ENCODE measurements at places on chromosomes 6 and 20. TPM values are rescaled to one million over a fixed set of nuclear protein-coding genes. Genes with fewer than 3 reads are reported as not detected.

The BNIP5 gene
- not detected for total RNA-seq

The CSNK2A1 gene
- 599 TPM for total RNA-seq

The RNF217 gene
- 13.2 TPM for total RNA-seq

The MOG gene
- not detected for total RNA-seq

The SLC17A2 gene
- total RNA-seq, result not detected

- H3K27ac ChIP-seq, result no peak overlapping the region
- DNase-seq, result no peak
- H3K27me3 ChIP-seq, result no peaks in the 10 kb centered on the region
- no peak overlapping the region for H3K4me3 ChIP-seq
These were observed 401.2 kb downstream of the THBS2 start for GRCh38 chr6:168852376-168852884.

- peak overlapping the region; percentile 81 for H3K27ac ChIP-seq
- H3K27me3 ChIP-seq, result no peaks in the 10 kb centered on the region
- peak overlapping the region; percentile 83 for H3K4me3 ChIP-seq
- no peaks in the 10 kb centered on the region for H3K36me3 ChIP-seq
These were observed 1.1 kb downstream of the AMD1 start for GRCh38 chr6:110875548-110876169.

DNA sequence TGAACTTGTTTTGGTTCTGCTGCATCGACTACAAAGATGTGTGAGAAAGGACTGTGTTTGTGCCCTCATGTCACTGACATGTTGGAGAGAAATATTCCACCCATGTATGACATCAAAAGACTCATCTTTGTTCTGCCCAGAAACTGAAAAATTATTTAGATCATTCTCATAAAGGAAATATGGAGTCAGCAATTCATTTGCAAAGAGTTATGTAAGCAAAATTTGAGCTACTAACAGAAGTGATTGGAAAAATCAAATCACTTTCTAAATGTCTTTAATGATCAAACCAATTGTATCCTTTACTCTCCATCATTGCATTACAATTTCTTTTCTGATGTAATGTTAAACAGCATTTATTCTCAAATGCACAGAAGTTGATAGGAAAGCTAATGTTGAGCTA lies 19.3 kb downstream of the ADAT2 start:
- H3K4me1 ChIP-seq, result no peaks in the 10 kb centered on the region
- no peaks in the 10 kb centered on the region for H3K27me3 ChIP-seq
- no peak overlapping the region for H3K4me3 ChIP-seq
- no peak overlapping the region for H3K27ac ChIP-seq
- no peaks in the 10 kb centered on the region for H3K36me3 ChIP-seq

DNA sequence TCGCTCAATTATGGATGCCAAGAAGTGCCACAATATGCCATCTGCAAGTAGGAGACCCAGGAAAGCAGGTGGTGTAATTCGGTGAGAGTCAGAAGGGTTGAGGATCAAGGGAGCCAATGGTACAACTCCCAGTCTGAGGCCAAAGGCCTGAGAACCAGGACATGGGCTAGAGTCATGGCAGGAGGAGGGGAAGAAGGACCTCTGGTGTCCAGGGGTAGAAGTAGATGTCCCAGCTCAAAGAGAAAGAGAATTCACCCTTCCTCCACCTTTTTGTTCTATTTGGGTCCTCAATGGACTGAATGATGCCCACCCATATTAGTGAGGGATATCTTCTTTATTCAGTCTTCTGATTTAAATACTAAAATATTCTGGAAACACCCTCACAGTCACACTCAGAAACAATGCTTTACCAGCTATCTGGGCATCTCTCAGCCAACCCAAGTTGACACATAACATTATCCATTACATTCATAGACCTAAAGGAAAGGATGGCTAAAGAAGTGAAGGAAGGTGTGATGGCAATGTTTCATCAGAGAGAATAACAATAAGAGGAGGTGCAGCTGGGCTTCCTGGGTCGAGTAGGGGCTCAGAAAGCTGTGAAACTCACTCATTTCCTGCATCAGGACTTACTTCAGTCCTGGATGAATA lies 21.2 kb upstream of the HLA-DQA1 start:
- H3K36me3 ChIP-seq, result no peaks in the 10 kb centered on the region
- H3K4me1 ChIP-seq, result no peaks in the 10 kb centered on the region
- DNase-seq, result no peak
- no peak overlapping the region for H3K27ac ChIP-seq
- no peak overlapping the region for H3K4me3 ChIP-seq
- no peaks in the 10 kb centered on the region for H3K27me3 ChIP-seq

- H3K27me3 ChIP-seq, result no peaks in the 10 kb centered on the region
- no peak overlapping the region for H3K4me3 ChIP-seq
- peaks cover 9% of the 10 kb centered on the region for H3K4me1 ChIP-seq
- no peak overlapping the region for H3K27ac ChIP-seq
- DNase-seq, result no peak
These were observed 25.9 kb downstream of the SHLD1 start for GRCh38 chr20:5776077-5776476.

DNA sequence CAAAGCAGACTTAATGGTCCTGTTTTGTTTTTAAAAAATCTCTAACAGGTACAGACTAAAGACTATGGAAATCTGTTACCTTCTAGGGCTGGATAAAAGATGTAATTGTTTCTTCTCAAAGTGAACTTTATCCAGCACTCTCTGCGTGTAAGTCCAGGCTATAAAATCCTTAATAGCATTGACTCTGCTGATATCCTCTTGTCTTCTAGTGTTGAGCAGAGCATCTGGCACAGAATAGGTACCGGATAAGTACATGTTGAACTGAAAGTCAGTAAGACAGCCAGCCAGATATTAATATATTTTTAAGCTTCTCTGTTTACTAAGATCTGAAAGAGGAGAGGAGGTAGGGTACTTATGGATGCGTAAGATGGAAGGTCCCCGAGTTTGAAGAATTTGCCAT lies 262.3 kb downstream of the TBC1D7 start:
- H3K4me3 ChIP-seq, result no peak overlapping the region
- no peaks in the 10 kb centered on the region for H3K36me3 ChIP-seq

DNA sequence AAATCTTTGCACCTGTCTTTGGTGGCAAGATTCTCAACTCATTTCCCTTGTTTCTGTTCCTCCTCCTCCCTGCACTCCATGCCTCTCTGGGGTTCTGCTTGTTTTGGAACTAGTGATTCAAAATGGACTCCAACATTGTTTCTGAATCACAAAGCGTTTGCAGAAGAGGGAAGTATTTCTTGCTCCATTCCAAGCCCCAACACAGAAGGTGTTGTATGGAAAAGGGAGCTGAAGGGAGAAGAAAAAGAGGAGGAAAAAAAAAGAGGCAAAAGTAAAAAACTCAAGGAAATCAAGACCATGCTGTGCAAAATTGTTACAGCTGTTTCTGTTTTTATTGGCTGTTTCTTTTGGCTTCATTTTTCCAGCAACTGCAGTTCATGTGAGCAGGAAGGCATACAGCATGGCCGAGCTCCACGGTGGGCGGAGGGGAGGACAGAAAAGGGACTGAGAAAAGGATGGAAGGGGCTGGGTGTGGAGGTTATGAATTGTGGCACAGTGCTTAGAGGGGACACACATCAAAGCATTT lies 66.9 kb upstream of the PRL start:
- peaks cover 19% of the 10 kb centered on the region for H3K4me1 ChIP-seq
- no peaks in the 10 kb centered on the region for H3K27me3 ChIP-seq
- H3K27ac ChIP-seq, result no peak overlapping the region
- H3K4me3 ChIP-seq, result no peak overlapping the region
- no peaks in the 10 kb centered on the region for H3K36me3 ChIP-seq
- DNase-seq, result no peak

GRCh38 chr6:56368491-56368890 lies 121.1 kb upstream of the COL21A1 start:
- H3K4me1 ChIP-seq, result peaks cover 17% of the 10 kb centered on the region
- H3K4me3 ChIP-seq, result no peak overlapping the region
- no peak for DNase-seq
- no peaks in the 10 kb centered on the region for H3K27me3 ChIP-seq
- H3K36me3 ChIP-seq, result no peaks in the 10 kb centered on the region

DNA sequence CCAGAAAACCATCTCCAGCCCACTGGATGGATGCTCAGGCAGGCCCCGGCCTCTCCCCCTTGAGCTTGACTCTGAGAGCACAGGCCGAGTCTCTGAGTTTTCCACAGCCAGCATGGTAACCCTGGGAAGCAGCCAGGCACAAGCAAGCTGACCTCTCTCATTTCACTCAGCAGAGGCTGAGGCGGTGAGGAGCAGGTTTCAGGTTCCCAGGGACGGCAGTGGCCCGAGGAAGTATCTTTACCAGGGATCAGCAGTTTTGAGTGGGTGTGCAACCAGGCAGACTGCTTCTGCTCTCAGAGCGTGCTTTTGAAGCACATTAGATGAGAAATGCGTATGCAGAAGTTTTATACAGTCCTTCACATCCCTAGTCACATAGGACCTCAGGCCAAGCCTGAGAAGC lies 12.6 kb downstream of the HCK start:
- no peak for DNase-seq
- H3K27me3 ChIP-seq, result peaks cover 15% of the 10 kb centered on the region
- no peak overlapping the region for H3K27ac ChIP-seq
- no peak overlapping the region for H3K4me3 ChIP-seq
- no peaks in the 10 kb centered on the region for H3K36me3 ChIP-seq

- no peak overlapping the region for H3K4me3 ChIP-seq
- H3K27ac ChIP-seq, result no peak overlapping the region
- H3K36me3 ChIP-seq, result no peaks in the 10 kb centered on the region
- H3K4me1 ChIP-seq, result no peaks in the 10 kb centered on the region
- no peak for DNase-seq
These were observed 8.0 kb upstream of the RTF2 start for GRCh38 chr20:56460459-56460858.

GRCh38 chr6:28303570-28303969 lies 22.2 kb downstream of the PGBD1 start:
- DNase-seq, result no peak
- H3K27me3 ChIP-seq, result no peaks in the 10 kb centered on the region
- H3K36me3 ChIP-seq, result no peaks in the 10 kb centered on the region
- H3K4me3 ChIP-seq, result no peak overlapping the region
- H3K27ac ChIP-seq, result no peak overlapping the region

GRCh38 chr6:44176762-44177509 lies 18.3 kb downstream of the CAPN11 start:
- no peak overlapping the region for H3K27ac ChIP-seq
- no peak overlapping the region for H3K4me3 ChIP-seq
- no peaks in the 10 kb centered on the region for H3K36me3 ChIP-seq
- no peak for DNase-seq
- no peaks in the 10 kb centered on the region for H3K4me1 ChIP-seq
- no peaks in the 10 kb centered on the region for H3K27me3 ChIP-seq

- H3K27me3 ChIP-seq, result no peaks in the 10 kb centered on the region
- peaks cover 35% of the 10 kb centered on the region for H3K4me1 ChIP-seq
- H3K36me3 ChIP-seq, result no peaks in the 10 kb centered on the region
- DNase-seq, result no peak
- H3K4me3 ChIP-seq, result no peak overlapping the region
- H3K27ac ChIP-seq, result no peak overlapping the region
These were observed 92.4 kb downstream of the SMOC2 start for GRCh38 chr6:168533414-168533813.

- H3K27ac ChIP-seq, result no peak overlapping the region
- no peaks in the 10 kb centered on the region for H3K4me1 ChIP-seq
- no peak overlapping the region for H3K4me3 ChIP-seq
- DNase-seq, result no peak
- no peaks in the 10 kb centered on the region for H3K36me3 ChIP-seq
These were observed 2.6 kb upstream of the NOTCH4 start for GRCh38 chr6:32226434-32226833.

GRCh38 chr6:99184696-99185095 lies 164.8 kb downstream of the FAXC start:
- no peaks in the 10 kb centered on the region for H3K36me3 ChIP-seq
- H3K27ac ChIP-seq, result no peak overlapping the region
- no peak overlapping the region for H3K4me3 ChIP-seq
- DNase-seq, result no peak
- H3K27me3 ChIP-seq, result no peaks in the 10 kb centered on the region

- no peak overlapping the region for H3K4me3 ChIP-seq
- peaks cover 20% of the 10 kb centered on the region for H3K4me1 ChIP-seq
- H3K36me3 ChIP-seq, result no peaks in the 10 kb centered on the region
- no peaks in the 10 kb centered on the region for H3K27me3 ChIP-seq
These were observed 252.6 kb upstream of the CITED2 start for GRCh38 chr6:139627091-139627490.

GRCh38 chr6:120590611-120591010 lies 743.7 kb downstream of the TBC1D32 start:
- H3K27ac ChIP-seq, result no peak overlapping the region
- H3K4me1 ChIP-seq, result no peaks in the 10 kb centered on the region
- no peak overlapping the region for H3K4me3 ChIP-seq
- DNase-seq, result no peak
- no peaks in the 10 kb centered on the region for H3K36me3 ChIP-seq

- H3K27me3 ChIP-seq, result no peaks in the 10 kb centered on the region
- no peak overlapping the region for H3K4me3 ChIP-seq
- no peaks in the 10 kb centered on the region for H3K36me3 ChIP-seq
- no peak for DNase-seq
- H3K27ac ChIP-seq, result no peak overlapping the region
These were observed 336.1 kb downstream of the CDC5L start for GRCh38 chr6:44723439-44724197.

- H3K27me3 ChIP-seq, result no peaks in the 10 kb centered on the region
- H3K4me3 ChIP-seq, result no peak overlapping the region
- no peaks in the 10 kb centered on the region for H3K4me1 ChIP-seq
- H3K27ac ChIP-seq, result no peak overlapping the region
- DNase-seq, result no peak
These were observed 43.0 kb downstream of the CFAP61 start for GRCh38 chr20:20095114-20095872.
